ENCODE measurements at places on chromosomes 4 and X.

DNA sequence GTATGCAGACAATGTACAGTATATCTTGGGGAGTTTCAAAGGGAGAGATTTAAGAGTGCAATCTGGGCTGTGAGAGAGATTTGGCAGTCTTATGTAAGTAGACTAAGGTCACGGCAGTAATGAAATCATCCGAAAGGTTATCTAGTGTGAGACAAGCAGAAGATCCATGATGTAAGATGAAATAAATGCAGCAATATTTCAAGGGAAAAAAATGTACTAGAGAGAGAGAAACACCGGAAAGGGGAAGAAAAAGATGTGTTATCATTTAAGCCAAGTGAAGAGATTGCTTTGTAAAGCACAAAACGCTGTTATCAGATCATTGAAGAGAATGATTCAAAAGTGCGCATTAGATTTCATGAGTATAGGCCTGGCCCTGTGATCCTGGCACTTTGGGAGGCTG, 88.4 kb upstream of the GUCY1A1 start:
- DNase-seq: no peak

DNA sequence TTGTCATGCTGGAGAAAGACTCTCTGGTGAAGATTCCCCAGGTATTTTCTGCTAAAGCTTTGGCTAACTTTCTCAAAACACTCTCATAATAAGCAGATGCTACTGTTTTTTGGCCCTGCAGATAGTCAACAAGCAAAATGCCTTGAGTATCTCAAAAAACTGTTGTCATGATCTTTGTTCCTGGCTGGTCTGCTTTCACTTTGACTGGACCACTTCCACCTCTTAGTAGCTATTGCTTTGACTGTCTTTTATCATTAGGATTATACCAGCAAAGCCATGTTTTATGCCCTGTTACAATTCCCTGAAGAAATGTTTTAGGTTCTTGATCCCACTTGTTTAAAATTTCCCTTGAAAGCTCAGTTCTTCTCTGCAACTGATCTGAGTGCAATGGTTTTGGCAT, 231.5 kb downstream of the SLC7A11 start:
- DNase-seq: no peak

- DNase-seq: no peak
These were observed 153.0 kb downstream of the SMIM20 start for GRCh38 chr4:26067035-26067434.

GRCh38 chr4:83582289-83582785, 46.4 kb downstream of the GPAT3 start:
- DNase-seq: peak; percentile 34

GRCh38 chr4:184953971-184954370, 64.3 kb upstream of the HELT start:
- no peak for DNase-seq

DNA sequence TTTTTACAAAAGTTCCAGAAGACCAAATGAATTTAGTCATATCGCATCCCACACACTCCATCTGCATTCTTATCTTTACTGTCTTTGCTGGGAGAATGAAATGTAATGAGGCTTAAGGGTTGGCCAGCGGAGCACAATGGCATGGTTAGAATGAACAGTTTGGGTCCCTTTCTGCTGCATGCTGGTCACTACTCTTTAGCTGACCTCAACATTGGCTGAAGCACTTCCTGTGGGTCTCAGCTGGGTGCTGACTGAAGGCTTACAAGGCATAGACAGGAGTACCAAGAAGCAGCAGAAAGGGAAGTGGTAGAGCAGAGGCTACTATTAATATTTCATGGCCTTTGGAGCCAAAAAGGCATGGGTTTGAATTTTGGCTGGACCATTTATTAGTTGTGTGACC, 159.4 kb upstream of the GPC4 start:
- no peak for DNase-seq

DNA sequence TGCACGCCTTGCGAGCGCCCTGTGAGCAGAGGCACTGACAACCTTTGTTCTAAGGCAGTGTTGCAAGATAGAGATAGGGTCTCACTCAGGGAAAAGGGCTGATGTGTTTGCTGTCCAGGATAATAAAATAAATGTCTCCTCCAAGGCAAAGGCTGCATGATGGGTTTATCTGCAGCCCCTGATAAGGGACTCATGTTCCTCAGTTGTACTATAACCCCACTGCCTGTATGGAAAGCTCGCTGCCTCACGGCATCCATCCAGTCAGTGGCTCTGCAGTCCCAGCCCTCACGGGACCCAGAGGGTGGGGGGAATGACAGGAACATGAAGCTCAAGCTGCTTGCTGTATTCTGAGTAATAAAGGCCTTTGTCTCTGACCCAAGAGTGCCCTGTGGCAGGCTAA, 22.6 kb downstream of the BCLAF3 start:
- DNase-seq: no peak

GRCh38 chr4:117324851-117325491, 239.6 kb upstream of the TRAM1L1 start:
- DNase-seq: no peak

DNA sequence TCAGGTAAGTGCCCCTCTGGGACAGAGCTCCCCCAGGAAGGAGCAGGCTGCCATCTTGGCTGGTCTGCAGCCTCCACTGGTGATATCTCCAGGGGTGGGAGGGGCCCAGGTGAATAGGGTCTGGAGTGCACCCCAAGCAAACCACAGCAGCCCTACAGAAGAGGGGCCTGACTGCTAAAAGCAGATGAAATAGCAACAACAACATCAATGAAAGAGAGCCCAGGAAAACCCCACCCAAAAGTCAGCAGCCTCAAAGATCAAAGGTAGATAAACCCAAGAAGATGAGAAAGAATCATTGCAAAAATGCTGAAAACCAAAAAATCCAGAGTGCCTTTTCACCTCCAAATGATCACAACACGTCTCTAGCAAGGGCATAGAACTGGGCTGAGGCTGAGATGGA, 92.5 kb upstream of the PAGE3 start:
- no peak for DNase-seq

DNA sequence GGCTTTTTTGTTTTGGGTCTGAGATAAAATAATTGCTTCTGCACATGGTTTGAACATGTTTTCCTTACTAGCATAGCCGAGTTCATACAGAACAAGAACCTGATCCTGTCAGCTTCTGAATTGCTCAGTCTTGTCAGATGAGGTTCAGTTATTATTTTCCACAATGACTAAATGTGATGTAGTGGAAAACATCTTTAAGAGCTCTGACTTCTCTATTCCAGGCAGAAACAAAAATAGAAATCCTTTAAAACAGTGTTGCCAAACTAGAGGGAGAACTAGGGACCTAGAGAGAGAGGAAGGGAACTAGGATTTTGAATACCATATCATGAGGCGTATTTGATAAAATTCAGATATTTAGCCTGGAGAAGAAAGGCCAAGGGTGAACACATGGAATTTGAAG, 2.0 kb downstream of the ATP6AP2 start:
- DNase-seq: no peak

DNA sequence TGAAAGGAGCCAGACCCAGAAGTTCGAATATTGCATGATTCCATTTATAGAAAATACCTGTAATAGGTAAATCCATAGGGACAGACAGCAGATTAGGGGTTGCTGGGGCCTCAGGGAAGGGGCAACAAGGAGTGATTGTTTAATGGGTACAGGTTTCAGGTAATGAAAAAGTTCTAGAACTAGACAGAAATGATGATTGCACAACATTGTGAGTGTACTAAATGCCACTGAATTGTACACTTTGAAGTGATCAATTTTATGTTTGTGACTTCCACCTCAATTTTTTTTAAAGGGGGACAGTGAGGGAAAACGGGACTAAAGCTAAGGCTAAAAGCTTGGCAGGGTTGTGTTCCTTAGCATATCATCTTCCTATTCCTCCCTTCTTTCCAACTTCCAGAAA, 23.5 kb downstream of the ZBTB33 start:
- no peak for DNase-seq

GRCh38 chr4:139919521-139919920, 234.5 kb downstream of the MAML3 start:
- DNase-seq: no peak

DNA sequence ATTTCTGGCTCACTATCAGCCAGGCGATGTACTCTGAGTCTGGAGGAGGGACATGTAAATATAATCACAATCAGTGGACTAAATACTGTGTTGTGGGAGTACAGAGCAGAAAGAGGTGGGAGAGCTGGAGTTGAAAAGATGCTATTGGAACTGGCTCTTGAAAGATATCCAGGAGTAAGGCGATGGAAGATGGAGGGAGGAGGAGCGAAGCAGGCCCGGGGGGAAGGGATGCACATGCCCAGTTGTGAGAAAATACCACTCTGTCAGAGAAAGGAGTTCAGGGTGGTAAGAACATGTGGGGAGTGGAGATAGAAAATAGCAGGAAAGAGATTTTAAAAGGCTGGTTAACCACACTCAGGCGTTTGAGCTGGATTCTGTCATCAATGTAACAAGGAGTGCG, 216.9 kb upstream of the ETNPPL start:
- DNase-seq: no peak

GRCh38 chr4:8647094-8647570, 54.6 kb downstream of the CPZ start:
- no peak for DNase-seq

DNA sequence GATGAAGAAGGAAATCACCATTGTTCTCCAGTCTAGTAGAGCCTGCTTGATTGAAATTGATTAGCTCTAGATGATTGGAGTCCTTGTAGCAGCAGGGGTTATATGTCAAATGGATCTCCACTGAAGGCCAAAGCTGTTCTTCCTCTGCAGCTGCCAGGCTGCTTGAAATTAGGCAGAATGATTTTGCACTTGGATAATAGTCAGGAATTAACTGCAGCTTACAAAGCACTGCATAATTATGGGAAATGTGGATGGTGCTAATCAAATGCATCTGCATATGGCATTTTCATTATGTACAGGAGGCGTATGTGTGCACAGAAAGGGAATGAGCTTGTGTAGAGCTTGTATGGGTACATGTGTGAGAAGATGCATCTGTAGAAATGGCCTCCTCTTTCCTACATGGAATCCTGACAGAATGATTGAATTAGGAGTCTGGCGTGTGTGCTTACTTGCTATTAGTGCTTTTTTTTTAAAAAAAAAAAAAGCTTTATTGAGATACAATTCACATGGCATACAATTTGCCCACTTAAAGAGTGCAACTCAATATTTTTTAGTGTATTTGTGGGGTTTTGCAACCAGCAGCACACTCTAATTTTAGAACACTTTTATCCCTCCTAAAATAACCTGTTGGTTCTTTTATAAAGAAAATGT, 65.9 kb downstream of the TMEM131L start:
- DNase-seq: no peak

DNA sequence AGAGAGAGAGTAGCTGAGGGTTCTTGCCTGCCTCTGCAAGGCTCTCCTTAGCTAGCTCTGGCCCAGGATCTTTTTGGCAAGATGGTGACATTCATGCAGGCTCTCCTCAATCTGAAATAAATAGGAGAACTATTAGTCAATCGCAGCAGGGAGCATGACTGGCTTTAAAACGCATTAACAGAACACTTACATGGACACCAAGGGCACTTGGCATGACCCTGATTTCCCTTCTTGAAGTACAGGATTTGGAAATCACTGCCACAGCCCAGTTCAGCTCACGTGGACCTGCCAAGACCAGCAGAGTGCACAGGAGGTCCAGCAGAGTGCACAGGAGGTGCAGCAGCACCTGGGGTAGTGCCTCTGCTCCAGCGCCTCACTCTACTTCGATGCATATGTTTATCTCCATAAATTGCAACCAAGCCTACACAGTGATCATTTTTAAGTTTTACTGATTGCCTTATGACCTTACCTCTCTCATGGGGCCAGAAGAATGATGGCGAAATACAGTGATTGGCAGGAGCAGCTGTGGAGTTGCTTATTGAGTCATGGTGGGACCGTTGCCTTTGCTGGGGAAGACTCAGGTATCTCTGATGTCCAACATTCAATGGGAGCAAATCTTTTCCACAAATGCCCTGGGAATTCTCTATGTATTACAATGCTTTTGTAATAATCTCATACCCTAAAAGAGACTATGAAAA, 122.4 kb downstream of the SYNPO2 start:
- DNase-seq: no peak

DNA sequence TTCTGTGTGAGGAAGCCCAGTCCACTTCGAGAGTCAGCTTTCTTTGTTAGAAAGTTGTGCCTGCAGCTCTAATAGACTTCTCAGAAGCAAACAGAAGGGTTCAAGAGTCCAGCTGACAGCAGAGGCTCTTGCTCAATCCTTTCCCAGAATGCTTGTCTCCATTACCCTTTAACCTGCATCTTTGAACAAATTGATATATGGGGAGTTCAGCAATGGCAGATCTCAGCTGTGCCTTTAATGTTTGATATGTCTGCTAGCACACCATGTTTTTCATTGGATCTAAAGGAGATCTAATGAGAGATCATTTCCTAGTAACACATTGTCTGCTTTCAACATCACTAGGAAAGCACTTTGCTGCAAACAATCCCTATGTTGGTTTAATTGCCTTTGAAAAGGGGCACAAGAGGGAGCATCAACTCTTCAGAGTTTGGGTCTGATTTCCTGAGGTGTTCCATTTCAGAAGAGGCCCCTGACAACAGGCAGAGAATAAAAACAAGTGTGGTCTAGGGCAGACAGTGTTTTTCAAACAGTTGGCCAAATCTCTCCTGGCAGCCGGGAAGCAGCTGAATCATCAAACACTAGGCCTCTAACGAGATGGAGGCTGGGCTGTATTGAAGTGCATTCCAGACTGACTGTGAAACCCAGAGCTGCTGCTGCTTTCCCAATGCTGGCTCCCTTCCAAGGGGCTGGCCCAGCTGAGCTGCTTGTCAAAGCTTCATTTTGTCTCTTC, 55.5 kb downstream of the LUZP4 start:
- DNase-seq: peak; percentile 90

- DNase-seq: no peak
These were observed 64.3 kb upstream of the CCDC160 start for GRCh38 chrX:134172588-134173259.
